ENCODE measurements at places on chromosomes 5 and 9. TPM values are rescaled to one million over a fixed set of nuclear protein-coding genes. Genes with fewer than 3 reads are reported as not detected.

The FAM221B gene
- total RNA-seq = not detected

The MAP1B gene
- total RNA-seq = 28.3 TPM

The PTPRD gene
- total RNA-seq = 0.16 TPM

The MELK gene
- total RNA-seq = 78.4 TPM

The ZNF454 gene
- total RNA-seq = not detected

The UNC13B gene
- total RNA-seq = 8.6 TPM

The NR6A1 gene
- 1.7 TPM for total RNA-seq

The NUP214 gene
- total RNA-seq = 22.8 TPM

The CDC20B gene
- 0.09 TPM for total RNA-seq

The UGT3A1 gene
- not detected for total RNA-seq

All from A549 treated with GW870086 at 1 μM for 4 hours (cell line).